ENCODE measurements at places on chromosomes 12 and 14.

GRCh38 chr12:50387487-50387886 is 8.9 kb downstream of the FAM186A start:
- no peak for DNase-seq

DNA sequence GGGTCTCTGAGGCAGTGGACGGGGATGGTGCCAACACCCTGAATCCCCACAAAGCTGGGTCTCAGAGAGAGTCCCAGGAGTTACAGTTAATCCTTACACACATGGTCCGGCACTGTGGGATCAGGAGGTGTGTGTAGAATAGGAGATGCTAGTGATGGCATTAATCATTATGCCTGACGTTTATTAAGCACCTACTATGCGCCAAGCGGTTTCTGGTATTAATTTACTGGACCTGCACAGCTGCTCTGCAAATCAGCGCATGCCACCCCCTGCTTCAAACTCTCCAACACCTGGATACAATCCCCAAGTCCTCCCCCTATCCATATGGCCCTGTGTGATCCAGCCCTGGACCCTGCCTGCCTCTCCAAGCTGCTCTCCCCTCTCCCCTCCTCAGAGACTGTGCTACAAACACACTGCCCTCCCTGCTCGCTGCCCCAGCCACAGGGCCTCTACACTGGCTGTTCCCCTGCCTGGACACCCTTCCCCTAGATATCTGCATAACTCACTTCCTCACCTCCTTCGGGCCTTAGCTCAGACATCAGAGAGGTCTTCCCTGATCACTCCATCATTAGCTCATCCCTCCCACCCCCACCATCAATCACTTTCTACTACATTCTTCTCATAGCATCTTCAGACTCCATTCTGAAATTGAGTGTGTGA is 86.0 kb downstream of the RFLNA start:
- no peak for DNase-seq

DNA sequence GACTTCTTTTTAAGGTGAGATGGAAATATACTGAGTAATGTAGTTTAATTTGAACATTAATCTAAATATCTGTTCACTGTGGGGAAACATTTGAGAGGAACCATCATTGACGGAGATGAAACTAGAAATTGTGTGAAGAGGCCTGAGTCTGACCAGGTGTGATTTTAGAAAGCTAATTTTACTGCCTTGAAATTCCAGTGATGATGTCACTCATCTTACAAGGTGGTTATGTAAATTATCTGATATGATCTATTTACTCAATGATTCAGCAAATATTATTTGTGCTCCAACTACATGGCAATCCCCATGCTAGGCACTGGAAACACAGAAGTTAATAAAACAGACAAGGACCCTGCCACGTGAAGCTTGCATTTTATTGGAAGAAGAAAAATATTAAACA is 435.7 kb upstream of the DCN start:
- DNase-seq: no peak

- DNase-seq: no peak
Observed at GRCh38 chr14:60222820-60223219, 26.2 kb upstream of the PPM1A start.

GRCh38 chr12:19886065-19886464 is 446.8 kb downstream of the AEBP2 start:
- DNase-seq: no peak

DNA sequence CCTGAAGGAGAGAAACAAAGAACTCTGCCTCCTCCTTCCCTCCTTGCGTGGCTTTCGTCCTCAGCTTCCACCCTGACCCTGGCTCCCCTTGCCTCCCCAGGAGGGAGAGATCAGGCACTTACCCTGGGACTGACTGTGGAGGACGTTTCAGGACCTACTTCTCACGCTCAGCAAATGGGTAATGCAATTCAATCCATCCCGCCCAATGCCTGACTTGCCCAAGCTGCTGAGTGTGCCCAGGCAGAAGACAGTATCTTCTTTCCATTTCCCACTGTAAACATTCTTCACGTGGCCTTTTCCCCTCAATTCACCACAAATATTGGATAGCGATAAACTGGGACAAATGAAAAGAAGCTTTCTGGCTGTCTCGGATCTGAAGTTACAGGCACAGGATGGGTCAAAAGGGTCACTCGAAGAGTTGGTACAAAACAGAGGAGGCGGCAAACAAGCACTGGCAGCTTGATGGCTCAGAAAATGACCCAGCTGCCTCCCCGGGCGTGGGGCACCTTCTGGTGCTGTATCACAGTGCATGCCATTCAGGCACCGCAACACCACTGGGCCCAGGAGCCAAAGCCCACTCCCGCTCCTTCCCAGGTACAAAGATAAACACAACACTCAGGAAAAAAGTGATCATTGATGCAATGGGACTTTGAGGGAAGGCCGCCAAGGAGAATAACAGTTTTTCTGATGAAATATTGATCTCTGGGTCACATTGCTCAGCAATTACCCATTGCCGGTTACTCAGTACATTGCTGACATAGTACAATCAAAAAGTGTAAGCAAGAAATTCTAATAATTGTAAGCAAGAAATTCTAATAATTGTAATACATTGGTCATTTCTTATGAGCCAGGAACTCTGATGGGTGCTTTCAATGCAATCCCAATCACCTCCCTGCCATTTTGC is 65.8 kb downstream of the TRIM9 start:
- DNase-seq: no peak

DNA sequence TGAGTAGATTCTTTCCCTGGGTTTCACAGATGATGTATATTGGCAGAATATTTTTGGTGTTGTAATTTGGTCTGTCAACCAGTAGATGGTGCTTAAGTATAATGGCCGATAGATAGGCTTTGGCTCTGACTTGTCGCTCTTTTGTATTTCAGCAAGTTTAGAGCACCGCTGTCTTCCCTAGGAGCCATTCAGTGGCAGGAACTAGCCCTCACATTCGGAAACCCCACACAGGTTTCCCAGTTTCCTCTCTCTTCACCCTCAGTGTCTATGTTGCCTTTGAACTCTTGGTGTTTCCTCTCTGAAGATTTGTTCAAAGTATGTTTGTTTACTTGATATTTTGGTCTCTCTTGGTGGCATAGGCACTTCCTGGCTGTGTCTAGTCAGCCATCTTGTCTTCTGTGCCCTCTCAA is 102.2 kb downstream of the GPHN start:
- DNase-seq: no peak

DNA sequence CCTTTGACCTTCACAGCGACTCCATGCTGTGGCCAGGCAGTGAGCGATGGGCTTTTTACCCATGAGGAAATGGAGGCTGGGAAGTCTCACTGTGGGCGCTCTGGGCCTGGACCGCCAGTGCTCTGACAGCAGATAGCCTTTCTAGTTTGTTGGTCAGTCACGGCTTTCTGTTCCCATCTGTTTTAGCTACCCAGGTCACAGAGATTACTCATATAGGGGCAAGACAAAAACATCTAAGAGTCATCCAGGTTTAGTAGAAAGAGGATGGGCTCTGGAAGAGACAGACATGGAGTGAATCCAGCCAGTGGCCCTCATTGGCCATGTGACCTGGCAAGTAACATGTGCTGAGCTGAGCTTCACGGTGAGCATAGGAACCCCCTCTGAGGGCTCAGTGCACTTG is 68.6 kb downstream of the MARK3 start:
- no peak for DNase-seq

- no peak for DNase-seq
Observed at GRCh38 chr12:113204804-113205203, 16.5 kb upstream of the TPCN1 start.

GRCh38 chr14:24940213-24940783 is 109.6 kb downstream of the STXBP6 start:
- no peak for DNase-seq

- no peak for DNase-seq
Observed at GRCh38 chr12:23462546-23462945, 486.9 kb downstream of the SOX5 start.

GRCh38 chr14:20781803-20782202 is 735 bp downstream of the RNASE6 start:
- DNase-seq: no peak

DNA sequence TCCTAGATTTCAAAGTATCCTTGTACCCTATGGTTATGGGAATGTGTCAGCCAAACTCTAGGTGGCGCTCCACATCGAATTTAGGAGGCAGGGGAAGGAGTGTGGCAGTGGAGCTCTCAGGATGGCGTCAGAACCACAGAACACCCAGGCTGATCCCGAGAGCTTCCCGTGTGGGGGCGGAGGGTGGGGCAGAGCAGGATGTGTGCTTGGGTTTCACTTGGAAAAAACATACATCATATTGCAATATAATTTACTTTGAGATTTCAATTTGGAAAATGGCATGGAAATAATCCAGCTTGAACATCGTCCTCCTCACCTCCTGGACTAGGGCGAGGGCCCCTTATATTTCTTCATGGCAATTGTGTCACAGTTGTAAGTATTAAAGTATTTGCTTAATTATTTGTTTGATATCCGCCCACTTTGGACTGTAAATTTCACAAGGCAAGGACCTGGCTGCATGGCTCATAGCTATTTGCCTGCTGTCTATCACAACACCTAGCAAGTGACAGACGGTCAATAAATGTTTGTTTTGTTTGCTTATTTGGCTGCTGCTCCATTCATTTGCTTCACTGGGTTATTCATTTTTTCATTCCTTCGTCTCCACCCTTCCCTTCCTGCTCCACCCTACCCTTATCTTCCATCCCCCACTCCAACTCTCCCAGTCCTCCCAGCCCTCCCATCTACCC is 221.5 kb upstream of the HMGA2 start:
- peak; percentile 81 for DNase-seq

- no peak for DNase-seq
Observed at GRCh38 chr14:101000711-101001250, 97.3 kb upstream of the RTL1 start.

DNA sequence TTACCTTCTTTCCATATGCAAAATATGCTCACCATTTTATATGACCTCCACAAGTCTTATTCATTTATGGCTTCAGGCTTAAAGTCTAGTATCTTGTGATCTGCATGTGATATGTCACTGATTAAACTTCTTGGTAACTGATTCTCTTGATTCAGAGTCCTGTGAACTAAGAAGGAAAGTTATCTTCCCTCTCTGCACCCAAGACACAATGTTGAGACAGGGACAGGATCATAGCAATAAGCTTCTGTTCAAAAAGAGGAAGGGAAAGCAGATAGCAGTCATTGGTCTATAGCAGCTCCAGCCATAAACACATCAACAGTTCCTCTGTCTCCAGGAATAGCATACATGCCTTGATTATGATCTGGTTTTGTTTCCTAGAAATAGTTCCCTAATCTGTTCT is 103.1 kb downstream of the UNC79 start:
- no peak for DNase-seq

DNA sequence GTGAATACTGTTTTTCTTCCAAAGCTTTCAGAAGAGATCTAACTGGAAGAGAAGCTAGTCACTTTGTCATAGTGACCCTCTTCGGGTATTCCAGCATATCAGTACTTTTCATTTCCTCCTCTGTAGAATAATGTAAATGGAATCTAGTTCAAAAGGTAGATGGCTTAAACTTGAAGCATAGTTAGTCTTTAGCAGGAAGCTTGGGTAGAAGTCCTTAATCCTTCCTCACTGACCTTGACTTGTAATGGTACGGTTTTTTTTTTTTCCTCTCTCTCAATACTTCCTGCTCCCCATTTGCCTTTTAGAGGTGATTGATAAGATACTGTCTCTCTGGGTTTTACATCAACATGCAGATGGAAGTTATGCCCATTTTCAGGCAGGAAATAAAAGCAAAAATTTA is 1.7 kb downstream of the FBXO34 start:
- no peak for DNase-seq

GRCh38 chr12:27456618-27457017 is 10.1 kb downstream of the SMCO2 start:
- DNase-seq: no peak

DNA sequence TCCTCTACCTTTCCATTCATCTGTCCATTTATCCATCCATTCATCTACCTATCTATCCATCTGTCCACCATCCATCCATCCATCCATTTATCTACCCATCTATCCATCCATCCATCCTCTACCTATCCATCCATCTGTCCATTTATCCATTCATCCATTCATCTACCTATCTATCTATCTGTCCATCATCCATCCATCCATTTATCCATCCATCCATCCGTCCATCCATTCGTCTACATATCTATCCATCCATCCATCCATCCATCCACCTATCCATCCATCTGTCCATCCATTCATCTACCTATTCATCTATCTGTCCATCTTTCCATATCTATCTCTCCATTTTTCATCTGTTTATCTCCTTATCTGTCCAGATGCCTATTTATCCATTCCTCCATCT is 21.0 kb downstream of the CABP1 start:
- DNase-seq: no peak

- peak; percentile 67 for DNase-seq
Observed at GRCh38 chr14:85531587-85532373, 1.8 kb downstream of the FLRT2 start.

- no peak for DNase-seq
Observed at GRCh38 chr14:21575661-21576060, 4.2 kb downstream of the OR10G3 start.

DNA sequence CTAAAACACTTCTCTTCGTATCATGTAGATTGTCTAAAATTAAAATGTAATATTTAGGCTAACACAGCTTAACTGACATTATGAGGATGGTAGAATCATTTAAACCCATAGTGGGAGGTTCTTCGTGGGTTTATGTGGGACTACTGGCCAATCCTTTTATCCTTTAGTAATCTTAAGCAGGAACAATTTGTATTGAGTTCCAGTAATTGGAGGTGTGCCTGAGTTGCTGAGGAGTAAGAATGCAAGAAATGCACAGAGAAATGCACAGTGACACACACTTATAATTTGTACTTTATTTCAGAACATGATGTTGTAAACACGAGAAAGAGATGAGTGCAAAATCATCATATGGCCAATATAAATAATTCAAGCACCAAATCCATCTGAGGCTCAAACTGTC is 22.3 kb downstream of the OTOGL start:
- no peak for DNase-seq

- no peak for DNase-seq
Observed at GRCh38 chr14:74239848-74240793, 872 bp downstream of the VSX2 start.

DNA sequence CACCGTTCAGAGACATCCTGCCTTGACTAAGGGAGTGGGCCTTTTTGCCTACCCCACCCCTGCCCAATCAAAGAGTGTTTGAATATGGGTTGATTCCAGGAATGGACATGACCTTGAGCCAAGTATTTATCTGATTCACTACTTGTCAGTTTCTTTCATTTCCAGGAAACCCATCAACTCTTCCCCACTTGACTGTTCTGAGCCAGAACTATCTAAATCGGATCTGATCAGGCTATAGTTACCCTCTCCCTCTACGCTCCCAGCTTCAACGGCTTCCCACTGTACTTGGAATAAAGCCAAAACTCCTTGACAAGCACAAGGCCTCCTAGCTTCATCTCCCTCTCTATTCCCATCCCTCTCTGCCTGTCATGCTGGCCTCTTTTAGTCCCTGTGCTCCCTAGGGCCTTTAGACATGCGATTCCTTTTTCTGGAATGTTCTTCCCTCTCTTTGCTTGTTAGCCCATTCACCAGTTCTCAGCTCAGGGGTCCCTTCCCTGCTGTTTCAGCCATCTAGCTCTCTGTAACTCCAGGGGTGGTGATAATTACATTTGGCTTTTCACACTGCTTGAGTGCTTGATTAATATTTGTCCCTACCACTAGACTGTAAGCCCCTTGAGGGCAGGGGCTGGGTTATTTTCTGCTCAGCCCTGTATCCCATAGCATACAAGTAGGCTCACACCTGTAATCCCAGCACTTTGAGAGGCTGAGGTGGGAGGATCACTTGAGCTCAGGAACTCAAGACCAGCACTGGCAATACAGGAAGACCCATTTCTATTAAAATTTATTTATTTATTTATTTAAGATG is 5.5 kb upstream of the ITPK1 start:
- no peak for DNase-seq
